Fibroblast of villous mesenchyme (primary cell): ENCODE measurements at places on chromosomes 7 and 10. TPM values are rescaled to one million over a fixed set of nuclear protein-coding genes. Genes with fewer than 3 reads are reported as not detected.

DNA sequence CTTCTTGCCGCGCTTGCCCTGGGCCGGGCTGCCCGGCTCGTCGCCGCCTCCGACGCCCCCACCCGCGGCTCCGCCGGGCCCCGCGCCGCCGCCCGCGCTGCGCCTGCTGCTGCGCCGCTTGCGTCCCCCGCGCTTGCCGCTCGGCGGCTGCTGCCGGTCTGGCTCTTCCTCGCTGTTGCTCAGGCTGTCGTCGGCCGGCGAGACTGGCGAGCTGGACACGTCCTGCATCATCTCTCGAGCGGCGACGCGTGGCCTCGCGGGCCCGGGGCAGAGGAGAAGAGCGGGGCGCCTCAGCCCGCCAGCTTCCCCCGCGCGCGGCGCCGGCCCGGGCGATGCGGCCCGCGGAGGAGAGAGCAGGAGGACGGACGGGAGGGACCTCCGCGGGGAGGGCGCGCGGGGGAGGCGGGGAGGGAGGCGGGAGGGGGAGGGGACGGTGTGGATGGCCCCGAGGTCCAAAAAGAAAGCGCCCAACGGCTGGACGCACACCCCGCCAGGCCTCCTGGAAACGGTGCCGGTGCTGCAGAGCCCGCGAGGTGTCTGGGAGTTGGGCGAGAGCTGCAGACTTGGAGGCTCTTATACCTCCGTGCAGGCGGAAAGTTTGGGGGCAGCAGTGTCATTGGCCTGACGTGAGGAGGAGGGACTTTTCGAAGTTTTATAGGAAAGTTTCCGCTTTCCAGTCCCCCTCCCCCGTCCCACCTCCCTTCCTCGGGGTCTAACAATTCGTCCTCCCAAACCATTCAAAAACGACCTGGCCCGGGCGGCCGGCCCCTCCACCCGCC, at the start of gene TWIST1:
Gene TWIST1, minus strand, starts transcription at position 546 of the 779 bp plus-strand sequence. Its CDS starts 315 bp downstream, at position 231.
- DNase-seq, result peak; percentile 94

DNA sequence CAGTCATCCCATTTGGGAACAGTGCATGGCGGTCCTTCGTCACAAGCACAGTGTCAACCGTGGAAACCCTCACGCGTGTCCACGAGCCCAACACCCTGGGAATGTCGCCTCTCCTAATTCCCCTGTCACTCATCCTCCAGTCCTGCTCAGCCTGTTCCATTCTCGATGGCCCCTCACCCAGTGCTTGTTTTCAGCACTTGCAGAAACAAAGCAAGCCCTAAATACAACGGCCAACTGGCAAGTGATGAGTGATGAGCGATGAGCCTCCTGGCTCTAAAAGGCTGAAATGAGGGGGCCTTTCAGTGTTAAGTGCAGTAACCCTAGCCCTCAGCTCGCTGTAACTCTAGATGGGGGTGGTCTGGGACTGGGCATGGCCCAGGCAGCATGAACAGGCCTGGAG, 22.6 kb downstream of the NKX2-3 start:
- no peak for DNase-seq

DNA sequence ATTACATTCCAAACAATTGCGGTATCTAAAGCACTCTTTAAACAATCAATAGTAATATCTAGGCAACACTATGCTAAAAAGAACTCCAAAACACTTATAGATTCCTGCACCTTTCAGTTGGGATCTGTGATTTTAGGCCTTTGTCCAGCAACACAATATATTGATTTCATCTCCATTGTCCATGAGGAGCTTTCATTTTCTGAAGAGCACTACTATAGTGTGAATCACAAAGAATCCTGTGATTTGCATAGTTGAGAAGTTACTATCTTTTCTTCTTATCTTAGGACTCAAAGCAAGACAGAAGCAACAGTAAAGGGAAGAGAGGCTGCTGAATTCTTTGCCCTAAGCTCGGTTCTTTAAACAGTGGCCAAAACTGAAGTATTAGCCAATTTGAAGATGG, 846.8 kb downstream of the IPMK start:
- DNase-seq, result no peak

- DNase-seq, result no peak
Measured at GRCh38 chr10:32061440-32061839, 5.2 kb upstream of the KIF5B start.

GRCh38 chr10:59283456-59284091, 78.8 kb downstream of the FAM13C start:
- DNase-seq, result no peak

- DNase-seq, result peak; percentile 10
Measured at GRCh38 chr7:28347475-28348318, 64.6 kb upstream of the CREB5 start.

GRCh38 chr7:27173956-27174873, at the start of gene HOXA10:
Gene HOXA10, minus strand, starts transcription at chr7:27174320. Its CDS starts 14 bp downstream, at chr7:27174306.
- peak; percentile 84 for DNase-seq

- no peak for DNase-seq
Measured at GRCh38 chr7:37150856-37151255, 297.8 kb downstream of the ELMO1 start.

DNA sequence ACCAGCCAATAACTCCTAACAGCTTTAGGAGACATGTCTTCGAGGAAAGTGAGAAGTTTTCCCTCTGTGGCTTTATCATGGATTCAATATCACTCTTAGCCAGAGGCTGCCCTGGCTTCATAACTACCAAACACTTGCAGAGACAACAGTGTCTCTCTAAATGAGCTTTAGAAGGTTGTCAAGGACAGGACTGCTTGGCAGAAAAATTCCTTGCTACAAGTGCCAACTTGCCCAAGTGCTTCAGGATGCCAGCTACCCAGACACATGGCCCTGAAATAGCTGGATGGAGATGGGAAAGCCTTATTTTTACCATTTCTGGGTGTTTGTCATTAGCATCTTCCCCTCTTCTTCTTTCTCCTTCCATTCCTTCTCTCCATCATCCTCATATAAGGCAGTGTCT, 137.1 kb upstream of the MDFIC start:
- DNase-seq, result no peak

DNA sequence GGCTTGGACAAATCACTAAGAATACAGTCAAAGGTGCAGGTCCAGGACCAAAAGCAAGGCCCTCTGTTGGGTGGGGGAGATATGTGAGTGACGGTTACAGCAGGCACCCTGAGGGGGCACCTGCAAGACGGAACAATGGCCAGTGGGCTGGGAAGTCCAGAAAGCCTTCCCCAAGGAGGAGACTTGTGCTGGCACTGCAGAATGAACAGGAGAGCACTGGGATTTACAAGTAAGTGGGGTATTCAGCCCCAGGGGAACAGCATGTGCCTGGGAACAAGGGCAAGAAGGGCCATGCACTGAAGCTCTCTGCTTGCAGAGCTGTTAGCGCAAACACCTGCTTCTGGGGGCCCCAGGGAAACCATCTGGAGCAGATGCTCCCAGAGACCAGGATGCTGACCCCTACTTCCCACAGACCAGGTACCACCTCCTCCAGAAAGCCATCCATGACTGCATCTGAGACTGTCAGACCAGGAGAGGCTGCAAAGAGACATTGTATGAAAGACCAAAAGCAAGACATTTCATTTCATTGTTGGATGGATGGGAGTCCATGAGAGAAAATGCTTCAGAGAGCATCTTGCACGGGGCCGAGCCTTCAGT, 24.6 kb upstream of the ZMIZ1 start:
- no peak for DNase-seq

DNA sequence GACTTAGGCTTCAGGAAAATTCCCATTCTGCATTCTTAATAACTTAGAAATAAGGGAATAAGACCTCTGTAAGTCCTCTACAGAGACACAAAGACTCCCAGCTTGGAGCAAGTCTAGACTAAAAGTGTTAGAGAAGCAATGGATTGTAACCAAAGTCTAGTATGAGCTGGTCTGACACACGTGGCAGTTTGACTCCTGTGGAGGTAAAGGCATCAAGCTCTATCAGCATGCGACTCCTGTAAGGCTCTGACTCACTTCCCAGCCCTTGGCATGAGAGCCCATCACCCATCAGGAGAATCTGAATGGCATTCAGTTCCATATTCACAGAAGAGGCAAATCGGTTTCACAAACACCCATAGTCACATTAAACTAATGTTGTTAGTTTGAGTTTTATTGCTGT, 4.4 kb upstream of the VSTM4 start:
- DNase-seq, result no peak

DNA sequence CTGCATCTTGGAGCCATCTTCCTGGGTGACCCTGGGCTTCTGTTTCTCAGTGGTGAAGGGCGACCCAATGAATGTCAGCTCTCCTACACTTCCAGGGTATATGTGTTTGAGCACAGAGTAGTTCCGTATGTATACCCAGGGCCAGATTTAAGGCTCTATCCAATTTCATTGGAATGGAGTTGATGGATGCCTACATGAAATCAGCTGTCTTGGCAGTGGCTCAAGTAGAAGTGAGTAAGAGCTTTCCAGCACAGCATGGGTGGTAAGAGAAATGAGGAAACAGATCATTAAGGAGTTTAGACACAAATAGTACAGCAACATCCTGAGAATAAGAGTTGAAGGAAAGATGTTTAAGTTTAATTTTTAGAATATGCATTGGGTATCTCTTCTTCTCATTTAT, 433.0 kb downstream of the PAXIP1 start:
- DNase-seq, result no peak

OR9A2 gene
- total RNA-seq, result not detected in 2 replicates

SUV39H2 gene
- 11.3 and 27.2 TPM in 2 replicates for total RNA-seq

FGF8 gene
- total RNA-seq, result not detected in 2 replicates

PAX4 gene
- total RNA-seq, result not detected in 2 replicates

CTTNBP2 gene
- total RNA-seq, result 1.3 and 3.2 TPM in 2 replicates

FAM25G gene
- not detected in 2 replicates for total RNA-seq

TMEM213 gene
- total RNA-seq, result not detected in 2 replicates
